Kidney (tissue), 22 donors: ENCODE measurements at places on chromosomes 4 and X. TPM values are rescaled to one million over a fixed set of nuclear protein-coding genes. Genes with fewer than 3 reads are reported as not detected.
A peak's percentile ranks its signal among the peaks of the same experiment; 100 is the strongest.

CENPE gene
- 2.5 TPM for total RNA-seq

ARFIP1 gene
- total RNA-seq = 39.1 TPM

FAM241A gene
- 2.9 TPM for total RNA-seq

TMPRSS11D gene
- not detected for total RNA-seq

ZNF182 gene
- 5.8 TPM for total RNA-seq

GRCh38 chr4:62923783-62924182 lies 1485.5 kb downstream of the TECRL start:
- no peak for DNase-seq
- H3K27ac ChIP-seq = no peak overlapping the region
- H3K4me3 ChIP-seq = no peak overlapping the region
- H3K4me1 ChIP-seq = no peaks in the 10 kb centered on the region
- no peaks in the 10 kb centered on the region for H3K27me3 ChIP-seq

DNA sequence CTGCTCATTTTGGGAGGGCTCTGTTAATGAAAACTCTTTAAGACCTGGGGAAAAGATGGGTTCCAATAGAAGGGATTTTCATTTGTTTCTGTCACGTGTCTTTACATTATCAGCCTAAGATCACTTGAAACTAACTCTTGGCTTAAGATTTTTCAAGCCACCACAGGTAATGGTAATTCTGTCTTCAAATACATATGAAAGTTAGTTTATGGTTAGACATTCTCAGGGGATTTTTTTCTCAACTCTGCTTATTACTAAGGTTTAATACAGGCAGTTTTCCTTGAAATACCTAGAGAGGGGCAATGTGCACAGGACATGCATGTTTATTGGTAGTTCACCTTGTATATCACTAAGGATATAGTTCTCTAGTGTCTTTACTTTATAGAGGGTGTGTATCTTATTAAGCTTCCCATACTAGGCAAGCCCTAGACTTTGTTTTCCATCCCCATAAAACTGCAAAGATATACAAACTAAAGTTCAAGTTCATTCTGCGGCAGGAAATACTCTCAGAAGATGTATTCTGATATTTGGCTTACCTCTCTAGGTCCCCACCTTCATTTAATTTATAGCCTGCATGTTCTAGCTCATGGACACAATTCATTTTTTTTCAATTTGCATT lies 38.2 kb upstream of the MYOZ2 start:
- H3K4me1 ChIP-seq = no peaks in the 10 kb centered on the region
- no peak for DNase-seq
- no peak overlapping the region for H3K27ac ChIP-seq
- H3K4me3 ChIP-seq = no peak overlapping the region
- H3K36me3 ChIP-seq = no peaks in the 10 kb centered on the region
- H3K27me3 ChIP-seq = no peaks in the 10 kb centered on the region

DNA sequence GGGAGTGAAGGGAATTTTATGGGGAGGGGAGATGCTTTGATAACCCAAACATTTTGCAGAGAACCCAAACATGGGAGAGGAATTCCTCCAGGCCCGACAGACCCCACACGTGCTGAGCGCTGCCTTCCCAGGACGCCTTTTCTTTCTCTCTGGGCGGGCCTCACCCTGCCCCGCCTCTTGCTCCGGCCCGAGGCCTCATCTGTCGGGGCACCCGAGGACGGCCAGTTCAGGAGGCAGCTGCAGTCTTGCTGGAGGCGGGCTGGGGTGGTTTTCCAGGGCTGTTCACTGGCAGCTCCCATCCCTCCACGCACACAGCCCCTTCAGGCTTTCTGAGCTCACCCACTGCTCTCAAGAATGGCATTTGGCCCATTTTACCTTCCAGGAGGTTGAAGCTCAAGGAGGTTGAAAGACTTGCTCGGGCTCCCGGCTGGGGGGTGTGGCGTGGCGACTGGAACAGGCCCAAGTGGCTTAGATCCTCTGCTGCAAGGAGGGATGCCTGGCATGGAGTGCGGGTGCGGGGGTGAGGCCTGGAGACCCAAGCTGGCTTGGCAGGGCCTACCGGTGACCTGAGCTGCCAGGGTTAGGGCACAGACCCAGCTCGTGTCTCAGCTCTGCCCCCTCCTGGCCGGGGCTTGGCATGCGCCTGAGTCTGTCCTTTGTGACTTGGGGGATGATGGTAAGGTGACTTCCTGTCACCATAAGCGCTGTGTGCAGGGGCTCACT lies 99.2 kb downstream of the PSAPL1 start:
- peaks cover 2% of the 10 kb centered on the region for H3K4me1 ChIP-seq
- DNase-seq = peak; percentile 48
- no peaks in the 10 kb centered on the region for H3K36me3 ChIP-seq
- H3K27me3 ChIP-seq = no peaks in the 10 kb centered on the region
- H3K4me3 ChIP-seq = no peak overlapping the region

DNA sequence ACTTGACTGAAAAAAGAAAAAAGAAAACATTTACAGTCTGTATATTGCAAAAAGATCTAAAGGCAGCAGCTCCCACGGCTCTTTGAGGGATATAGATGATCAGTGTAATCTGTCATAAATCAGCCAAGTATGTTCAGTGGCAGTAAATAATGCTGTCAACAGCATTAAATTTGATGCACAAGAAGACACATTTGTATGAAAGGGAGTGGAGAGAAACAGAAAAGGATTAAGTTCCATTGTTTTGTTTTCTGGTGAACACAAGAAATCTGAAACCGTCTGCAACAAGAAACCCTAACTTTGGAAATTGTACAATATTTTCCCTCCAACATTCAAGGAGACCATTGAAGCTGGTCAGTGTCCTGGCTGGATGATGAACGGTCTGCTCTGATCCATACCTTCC lies 27.6 kb upstream of the C1QTNF7 start:
- no peaks in the 10 kb centered on the region for H3K4me1 ChIP-seq
- H3K4me3 ChIP-seq = no peak overlapping the region
- H3K36me3 ChIP-seq = no peaks in the 10 kb centered on the region
- peak; percentile 70 for DNase-seq
- H3K27me3 ChIP-seq = no peaks in the 10 kb centered on the region
- no peak overlapping the region for H3K27ac ChIP-seq

- no peaks in the 10 kb centered on the region for H3K4me1 ChIP-seq
- H3K27me3 ChIP-seq = no peaks in the 10 kb centered on the region
- DNase-seq = no peak
- H3K27ac ChIP-seq = no peak overlapping the region
These were observed 590.0 kb downstream of the FSTL5 start for GRCh38 chr4:161573836-161574235.

GRCh38 chrX:42755815-42756214 lies 22.1 kb downstream of the PPP1R2C start:
- H3K36me3 ChIP-seq = no peaks in the 10 kb centered on the region
- peak; percentile 66 for DNase-seq
- no peaks in the 10 kb centered on the region for H3K27me3 ChIP-seq

DNA sequence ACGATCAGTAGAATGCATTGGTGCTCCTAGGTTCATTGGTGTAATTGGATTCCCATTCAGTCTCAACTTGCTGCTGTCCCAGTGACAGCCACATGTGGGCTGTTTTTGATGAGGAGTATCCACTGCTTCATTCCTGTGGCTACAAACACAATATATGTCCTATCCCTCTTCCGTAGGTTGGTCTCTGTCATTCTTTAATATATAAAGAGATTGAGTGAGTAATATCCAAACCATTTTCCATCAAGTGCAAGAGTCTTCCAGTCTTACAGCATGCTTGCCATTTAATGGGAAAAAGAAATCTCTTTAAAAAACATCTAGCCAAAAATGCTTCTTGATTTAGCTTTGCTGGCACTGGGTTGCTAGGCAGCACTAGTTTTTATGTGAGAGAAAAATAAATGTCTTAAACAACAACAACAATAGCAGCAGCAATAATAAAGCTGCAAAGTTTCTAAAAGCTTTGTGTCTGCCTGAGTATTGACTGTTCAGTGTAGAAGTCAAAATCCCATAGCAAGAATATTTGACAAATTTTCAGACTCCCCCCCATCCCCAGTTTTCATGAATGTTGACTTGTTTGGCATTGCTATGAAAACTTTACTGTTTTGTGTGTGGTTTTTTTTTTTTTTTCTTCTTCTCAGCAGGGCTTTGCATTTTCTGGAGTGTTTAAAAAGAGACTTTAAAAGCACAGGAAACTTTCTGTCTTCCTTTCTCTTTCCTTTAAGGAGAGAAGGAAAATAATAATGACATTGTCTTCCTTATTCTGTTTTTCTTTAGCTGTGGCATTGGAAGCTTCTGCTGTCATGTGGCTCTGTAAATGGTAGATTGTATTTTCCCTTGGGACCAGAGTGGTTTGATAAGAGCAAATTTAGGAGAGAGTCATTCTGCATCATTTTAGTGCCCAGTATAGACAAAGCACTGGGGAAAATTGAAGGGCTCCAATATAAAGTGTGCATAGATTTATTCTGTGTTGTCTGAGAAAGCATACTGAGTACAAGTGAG lies 244.3 kb downstream of the ARHGAP10 start:
- H3K4me1 ChIP-seq = no peaks in the 10 kb centered on the region
- no peak overlapping the region for H3K27ac ChIP-seq
- no peaks in the 10 kb centered on the region for H3K27me3 ChIP-seq

DNA sequence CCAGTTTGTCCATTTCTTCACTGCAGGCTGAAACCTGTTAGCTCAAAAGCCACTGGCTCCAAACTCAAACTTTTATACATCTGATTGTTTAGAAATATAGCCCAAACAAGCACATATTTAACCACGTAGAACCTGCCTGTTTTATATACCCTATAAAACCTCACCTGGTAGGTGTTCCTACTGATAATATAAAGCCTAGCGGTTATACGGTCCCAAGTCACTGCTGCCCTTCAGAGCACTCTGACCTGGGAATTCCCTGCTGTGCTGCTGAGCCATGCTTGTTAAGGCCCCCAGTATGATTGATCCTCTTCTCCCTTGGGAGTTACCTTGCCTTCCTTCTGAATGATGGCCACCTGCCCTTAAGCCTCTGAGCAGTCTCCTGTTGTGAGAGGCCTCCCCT lies 432.8 kb upstream of the LCORL start:
- H3K4me3 ChIP-seq = no peak overlapping the region
- H3K4me1 ChIP-seq = no peaks in the 10 kb centered on the region
- DNase-seq = no peak
- H3K27ac ChIP-seq = no peak overlapping the region
- H3K27me3 ChIP-seq = no peaks in the 10 kb centered on the region
- H3K36me3 ChIP-seq = no peaks in the 10 kb centered on the region

DNA sequence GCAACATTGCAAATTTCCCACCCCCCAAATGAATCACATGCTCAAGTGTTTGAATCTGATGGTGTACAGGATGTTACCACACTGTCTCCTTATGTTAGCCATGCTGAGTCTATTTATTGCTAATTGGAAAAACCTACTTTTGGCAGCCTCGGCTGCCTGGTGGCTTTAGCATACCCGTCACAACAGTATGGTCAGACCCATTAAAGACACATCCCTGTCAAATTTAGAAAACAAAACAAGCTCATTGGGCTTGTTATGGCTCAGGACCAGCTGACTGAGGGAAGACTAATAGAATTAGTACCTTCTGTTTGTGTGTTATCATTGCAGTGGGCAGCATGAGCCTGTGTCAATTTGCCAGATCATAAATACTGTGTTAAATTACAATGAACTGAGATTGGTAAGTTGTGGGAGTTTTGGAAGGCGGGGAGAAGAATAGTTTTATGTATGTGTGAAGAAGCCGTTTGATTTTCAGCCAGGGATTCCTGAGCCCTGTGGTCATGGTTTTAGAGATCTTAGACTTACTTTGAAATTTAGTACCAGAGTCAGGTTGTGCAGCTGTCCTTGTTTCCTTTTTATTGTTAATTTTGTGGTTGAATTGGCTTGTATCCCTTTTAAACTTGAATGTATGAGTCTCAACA lies 66.8 kb downstream of the POLA1 start:
- H3K27me3 ChIP-seq = no peaks in the 10 kb centered on the region
- no peak for DNase-seq
- H3K36me3 ChIP-seq = no peaks in the 10 kb centered on the region

DNA sequence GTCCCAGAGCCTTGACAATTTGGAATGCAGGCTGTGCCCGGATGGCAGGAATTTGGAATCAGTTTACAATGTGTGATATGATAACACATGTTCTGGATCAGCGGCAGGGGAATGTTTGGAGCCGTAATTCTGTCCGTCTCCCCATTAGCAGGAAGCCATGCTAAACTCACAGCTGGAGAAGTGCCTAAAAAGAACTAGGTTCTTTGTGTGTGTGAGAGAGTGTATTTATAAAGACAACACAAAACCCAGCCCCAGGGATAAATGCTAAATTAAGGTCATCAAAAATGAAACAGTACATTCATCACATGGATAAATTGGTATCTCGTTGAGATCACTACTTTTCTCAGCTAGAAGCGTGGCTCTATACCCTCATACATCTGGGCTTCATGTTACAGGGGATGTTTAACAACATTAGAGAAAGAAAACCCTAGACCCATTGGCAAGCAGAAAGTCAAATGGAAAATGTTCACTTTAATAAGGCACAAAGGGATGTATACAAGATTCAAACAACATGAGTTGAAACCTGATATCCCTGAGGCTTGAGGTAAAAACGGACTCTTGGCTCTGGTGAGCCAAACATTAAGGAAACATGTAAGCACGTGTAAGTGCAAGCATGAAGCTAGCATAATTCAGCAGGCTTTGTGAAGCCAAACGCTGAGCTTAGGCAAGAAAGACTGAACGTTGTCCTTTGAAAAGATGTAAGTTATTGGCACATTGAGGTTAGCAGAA lies 18.0 kb upstream of the TMEM131L start:
- no peak overlapping the region for H3K4me3 ChIP-seq
- no peak overlapping the region for H3K27ac ChIP-seq
- peak; percentile 85 for DNase-seq
- no peaks in the 10 kb centered on the region for H3K27me3 ChIP-seq
- no peaks in the 10 kb centered on the region for H3K36me3 ChIP-seq

DNA sequence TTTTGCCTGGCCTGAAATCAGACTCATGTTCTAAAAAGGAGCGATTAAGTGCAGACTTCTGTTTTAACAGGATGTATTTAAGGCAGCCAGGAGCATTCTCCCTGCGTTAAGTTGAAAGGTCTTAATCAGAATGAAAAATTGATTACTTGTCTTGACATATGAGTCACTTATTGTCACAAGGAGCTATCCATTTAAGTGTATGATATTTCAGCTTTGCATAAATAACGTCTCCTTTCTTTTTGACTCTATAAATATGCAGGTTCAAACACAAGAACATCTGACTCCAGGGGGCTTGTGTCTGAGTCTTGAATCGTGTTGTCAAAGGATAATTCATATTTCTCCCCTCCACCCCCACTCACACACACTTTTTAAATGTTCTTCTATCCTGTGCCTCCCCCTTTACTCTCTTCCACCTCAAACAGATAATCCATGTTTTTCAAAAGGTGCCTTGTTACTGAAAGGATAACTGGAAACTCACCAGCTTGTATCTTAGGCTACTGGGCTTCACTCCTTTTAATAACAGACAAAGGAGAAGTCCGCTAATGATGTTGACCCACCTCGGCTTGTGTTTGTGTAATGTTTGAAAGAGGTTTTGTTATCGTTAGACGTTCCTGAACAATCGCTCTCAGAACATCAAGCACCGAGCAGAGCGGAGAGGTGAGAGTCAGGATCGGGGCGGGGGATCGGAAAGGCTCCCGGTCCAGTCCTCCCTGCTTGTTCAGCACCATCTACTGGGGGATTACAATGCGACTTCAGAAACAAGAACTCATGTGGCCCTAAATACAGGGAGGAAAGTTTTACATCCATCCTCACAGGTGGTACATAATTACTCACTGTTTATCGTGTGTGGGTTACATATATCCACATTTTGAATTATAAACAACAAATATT lies 107.5 kb upstream of the RPL34 start:
- peak; percentile 76 for DNase-seq
- no peak overlapping the region for H3K27ac ChIP-seq
- peak overlapping the region; percentile 45 for H3K4me3 ChIP-seq
- no peaks in the 10 kb centered on the region for H3K27me3 ChIP-seq
- no peaks in the 10 kb centered on the region for H3K36me3 ChIP-seq
- H3K4me1 ChIP-seq = no peaks in the 10 kb centered on the region
